Heart right ventricle (tissue), 16 donors: ENCODE measurements at places on chromosomes 16 and 17. TPM values are rescaled to one million over a fixed set of nuclear protein-coding genes. Genes with fewer than 3 reads are reported as not detected.

DNA sequence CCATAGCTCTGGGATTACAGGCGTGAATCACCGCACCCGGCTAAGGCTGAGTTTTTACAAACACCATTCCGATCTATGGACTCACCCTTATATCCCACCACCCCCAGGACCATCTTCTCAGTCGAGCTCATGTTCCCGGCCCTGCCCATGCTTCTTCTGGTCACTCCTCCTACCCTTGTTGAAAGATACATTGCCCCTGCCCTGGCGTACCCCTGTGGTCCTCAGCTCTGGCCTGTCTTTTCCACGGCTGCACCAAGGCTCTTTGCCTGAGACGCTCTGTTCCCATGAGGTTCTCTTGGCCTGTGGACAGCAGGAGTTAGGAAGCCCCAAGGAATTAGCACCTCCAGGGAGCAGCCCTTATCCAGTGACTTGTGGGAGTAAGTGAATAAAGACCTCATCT, 379.4 kb upstream of the TNRC6C start:
- no peaks in the 10 kb centered on the region for H3K4me1 ChIP-seq
- no peaks in the 10 kb centered on the region for H3K36me3 ChIP-seq
- DNase-seq: no peak
- no peak overlapping the region for H3K4me3 ChIP-seq
- H3K27me3 ChIP-seq: no peaks in the 10 kb centered on the region

DNA sequence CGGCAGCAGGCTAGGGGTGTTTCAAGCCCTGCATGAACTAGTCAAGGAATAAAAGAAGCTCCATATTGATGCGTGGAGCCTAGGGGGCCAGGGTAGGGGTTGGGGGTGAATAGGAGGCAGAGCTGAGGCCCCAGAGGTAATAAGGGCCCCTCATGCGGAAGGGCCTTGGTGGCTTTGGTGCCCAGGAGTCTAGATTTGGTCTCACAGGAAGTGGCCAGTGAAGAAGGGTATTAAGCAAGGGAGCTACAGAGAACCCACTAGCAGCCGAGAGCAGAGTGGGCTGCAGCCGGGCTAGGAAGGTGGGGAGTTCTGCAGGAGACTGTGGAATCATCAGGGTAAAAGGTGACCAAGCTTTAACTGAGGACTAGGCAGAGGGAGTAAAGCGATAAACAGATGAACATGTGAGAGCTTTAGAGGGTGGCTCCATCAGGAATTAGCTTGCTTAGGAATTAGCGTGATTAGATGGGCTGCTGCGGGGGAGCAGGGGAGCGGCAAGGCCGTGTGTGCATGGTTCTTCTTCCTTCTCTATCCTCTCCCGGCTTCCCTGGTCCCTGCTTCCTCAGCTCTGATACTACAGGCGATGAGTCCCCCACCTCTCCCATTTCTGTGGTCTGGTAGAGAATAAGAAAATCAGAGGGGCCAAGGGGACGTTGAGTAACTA, 9.8 kb downstream of the GNGT2 start:
- no peak overlapping the region for H3K27ac ChIP-seq
- peaks cover 15% of the 10 kb centered on the region for H3K4me1 ChIP-seq
- no peaks in the 10 kb centered on the region for H3K36me3 ChIP-seq
- H3K27me3 ChIP-seq: no peaks in the 10 kb centered on the region
- no peak for DNase-seq

DNA sequence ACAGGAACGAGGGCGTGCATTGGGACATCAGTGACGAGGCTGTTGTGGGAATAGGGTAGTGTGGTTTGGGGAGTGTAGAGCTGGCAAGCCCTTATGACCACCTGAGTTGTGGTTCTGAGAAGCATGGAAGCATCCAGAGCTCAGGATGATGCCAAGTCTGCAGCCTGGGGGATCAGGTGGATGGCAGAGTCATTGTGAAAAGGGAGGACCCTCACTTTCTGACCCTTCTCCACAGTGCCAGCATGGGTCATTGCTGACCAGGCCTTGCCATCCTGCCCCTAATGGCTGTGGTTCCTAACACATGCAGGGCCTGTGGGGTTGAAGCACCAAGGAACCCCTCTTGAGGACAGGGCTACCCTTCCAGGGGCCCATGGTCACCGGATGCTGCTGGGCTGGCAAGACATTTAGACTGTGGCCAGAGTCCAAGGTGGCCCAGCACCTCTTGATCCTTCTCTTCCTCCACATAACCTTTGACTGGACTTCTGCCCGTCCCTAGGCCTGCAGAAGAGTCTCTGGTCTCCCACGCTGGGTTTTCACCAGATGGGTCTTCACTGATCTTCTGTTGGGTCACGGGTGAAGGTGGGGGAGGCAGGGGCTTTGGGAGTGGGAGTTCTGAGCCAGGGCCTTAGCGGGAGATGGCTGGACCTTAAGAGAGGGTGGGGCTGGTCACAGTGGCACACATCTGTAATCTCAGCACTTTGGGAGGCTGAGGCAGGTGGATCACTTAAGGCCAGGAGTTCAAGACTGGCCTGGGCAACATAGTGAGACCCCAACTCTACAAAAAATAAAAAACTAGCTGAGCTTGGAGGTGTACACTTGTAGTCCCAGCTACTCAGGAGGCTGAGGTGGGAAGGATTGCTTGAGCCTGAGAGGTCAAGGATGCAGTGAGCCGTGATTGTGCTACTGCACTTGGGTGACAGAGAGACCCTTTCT, 2.0 kb upstream of the PLA2G15 start:
- H3K27ac ChIP-seq: no peak overlapping the region
- no peaks in the 10 kb centered on the region for H3K27me3 ChIP-seq
- no peaks in the 10 kb centered on the region for H3K36me3 ChIP-seq
- peaks cover 45% of the 10 kb centered on the region for H3K4me1 ChIP-seq
- no peak for DNase-seq

DNA sequence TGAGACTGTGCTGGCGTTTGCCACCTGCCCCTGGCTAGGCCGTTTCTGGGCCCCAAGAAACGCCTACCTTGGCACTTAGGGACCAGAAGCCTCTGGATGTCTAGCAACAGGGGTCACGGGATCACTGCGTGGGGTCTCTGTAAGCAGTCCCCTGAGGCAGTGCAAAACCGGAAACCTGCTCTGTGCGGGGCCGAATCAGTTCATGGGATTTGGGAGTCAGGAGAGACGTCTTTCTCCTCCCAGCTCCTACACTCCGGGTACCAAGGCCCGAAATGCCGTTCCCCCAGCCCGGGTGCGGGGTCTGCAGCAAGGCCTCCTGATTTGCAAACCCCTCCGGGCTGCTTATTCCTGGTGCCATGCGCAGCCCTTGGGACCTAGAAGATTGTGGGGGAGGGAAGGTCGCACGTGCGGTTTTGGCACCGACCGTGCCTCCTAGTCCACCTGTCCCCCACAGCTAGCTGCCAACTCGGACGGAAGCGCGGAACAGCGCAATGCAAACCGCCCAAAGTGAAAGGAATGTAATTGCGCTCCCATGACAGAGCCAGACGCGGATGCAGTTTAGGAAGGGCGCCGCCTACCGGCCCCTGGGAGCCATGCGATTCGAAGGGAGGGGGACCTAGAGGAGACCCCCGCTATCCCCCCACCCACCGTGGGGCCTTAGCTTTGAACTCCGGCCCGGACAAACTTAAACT, 6.5 kb downstream of the IRX5 start:
- H3K27ac ChIP-seq: peak overlapping the region; percentile 94
- H3K27me3 ChIP-seq: peaks cover 93% of the 10 kb centered on the region
- peaks cover 14% of the 10 kb centered on the region for H3K36me3 ChIP-seq
- H3K4me3 ChIP-seq: peak overlapping the region; percentile 89
- H3K4me1 ChIP-seq: peaks cover 31% of the 10 kb centered on the region
- peak; percentile 38 for DNase-seq

- no peaks in the 10 kb centered on the region for H3K27me3 ChIP-seq
- no peaks in the 10 kb centered on the region for H3K4me1 ChIP-seq
- DNase-seq: no peak
- no peak overlapping the region for H3K27ac ChIP-seq
Observed at GRCh38 chr17:82780971-82781893, 29.4 kb downstream of the TBCD start.

GRCh38 chr16:28983644-28984043, 1.2 kb upstream of the LAT start:
- H3K4me1 ChIP-seq: no peaks in the 10 kb centered on the region
- no peak for DNase-seq
- H3K4me3 ChIP-seq: no peak overlapping the region
- H3K27me3 ChIP-seq: no peaks in the 10 kb centered on the region
- H3K27ac ChIP-seq: peak overlapping the region; percentile 88
- peaks cover 97% of the 10 kb centered on the region for H3K36me3 ChIP-seq

GRCh38 chr17:62705156-62705777, 77.8 kb downstream of the MRC2 start:
- H3K4me3 ChIP-seq: peak overlapping the region; percentile 67
- DNase-seq: no peak
- peak overlapping the region; percentile 84 for H3K27ac ChIP-seq
- no peaks in the 10 kb centered on the region for H3K27me3 ChIP-seq
- H3K4me1 ChIP-seq: peaks cover 28% of the 10 kb centered on the region

DNA sequence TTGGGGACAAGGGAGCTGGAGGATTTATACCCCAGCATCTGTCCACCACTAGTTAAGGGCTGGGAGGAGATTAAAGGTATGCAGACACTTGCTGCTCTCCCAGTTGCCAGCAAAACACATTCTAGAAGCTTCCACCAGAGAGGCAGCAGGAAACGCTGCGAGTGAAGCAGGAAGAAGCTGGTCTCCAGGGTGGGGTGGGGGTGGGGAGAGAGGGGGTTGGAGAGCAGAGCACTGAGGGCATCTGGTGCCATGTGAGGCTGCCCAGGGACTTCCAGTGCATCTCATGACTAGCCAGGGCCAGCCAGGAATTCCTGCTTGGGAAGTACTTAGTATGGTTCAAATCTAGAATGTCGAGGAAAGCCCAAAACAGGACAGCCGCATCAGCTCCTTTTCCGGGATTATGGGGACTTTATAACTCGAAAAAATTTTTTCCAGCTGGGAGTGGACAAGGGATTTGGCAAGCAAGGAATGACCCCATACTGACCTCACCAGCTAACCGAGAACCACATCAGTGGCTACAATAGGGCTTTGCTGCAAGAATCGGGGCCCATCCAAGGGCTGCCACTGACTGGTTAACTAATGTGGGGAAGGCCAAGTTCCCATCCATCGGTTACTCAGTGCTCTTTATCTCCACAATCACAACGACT, 26.2 kb upstream of the AXIN2 start:
- no peak overlapping the region for H3K4me3 ChIP-seq
- peaks cover 23% of the 10 kb centered on the region for H3K4me1 ChIP-seq
- no peak for DNase-seq
- no peaks in the 10 kb centered on the region for H3K27me3 ChIP-seq
- no peak overlapping the region for H3K27ac ChIP-seq
- no peaks in the 10 kb centered on the region for H3K36me3 ChIP-seq

Gene ORC6
- 1.6 TPM for total RNA-seq

DNA sequence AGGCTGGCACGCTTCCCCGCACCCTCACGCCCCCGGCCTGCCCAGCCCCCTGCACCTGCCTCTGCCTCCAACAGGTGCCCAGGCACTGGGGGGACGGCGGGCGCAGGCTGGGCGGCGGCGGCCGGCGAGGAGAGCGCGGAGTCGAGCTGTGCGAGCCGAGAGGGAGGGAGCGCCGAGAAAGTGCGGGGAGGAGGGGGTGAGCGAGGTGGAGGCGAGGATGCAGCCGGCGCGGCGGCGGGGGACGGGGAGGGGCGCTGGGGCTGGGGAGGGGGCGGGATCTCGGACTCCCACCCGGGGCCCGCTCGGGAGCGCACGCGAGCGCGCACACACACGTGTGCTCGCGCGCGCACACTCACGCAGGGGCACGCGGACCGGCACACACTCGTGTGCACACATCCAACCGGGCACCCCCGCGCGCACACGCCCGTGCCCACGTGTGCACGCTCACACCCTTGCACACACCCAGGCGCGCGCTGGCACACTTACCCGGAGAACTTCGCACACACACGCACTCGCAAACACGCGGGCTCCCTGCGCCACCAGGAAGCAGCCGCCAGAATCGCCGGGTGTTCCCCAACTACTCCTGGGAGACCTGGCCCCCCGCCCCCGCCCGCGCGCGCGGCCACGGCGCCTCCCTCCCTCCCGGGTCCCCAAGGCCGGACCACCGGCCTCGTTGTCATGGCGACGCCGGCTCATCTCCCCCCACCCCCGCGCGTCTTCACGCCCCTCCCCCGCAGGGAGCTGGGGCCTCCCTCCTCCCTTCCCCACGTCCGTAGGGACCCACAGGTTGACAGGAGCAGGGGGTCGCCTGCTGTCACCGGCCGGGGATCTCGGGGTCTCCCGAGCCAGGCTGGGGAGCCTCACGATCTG, at the start of gene DOC2A:
TSS of gene DOC2A (minus strand) at position 184 of the 870 bp plus-strand sequence. CDS start 805 bp downstream, outside the sequence.
- H3K27me3 ChIP-seq: peaks cover 38% of the 10 kb centered on the region
- H3K4me1 ChIP-seq: peaks cover 13% of the 10 kb centered on the region
- H3K4me3 ChIP-seq: peak within 1 kb of the TSS; percentile 36
- H3K27ac ChIP-seq: no peak within 1 kb of the TSS
- H3K36me3 ChIP-seq: no peaks in the 10 kb centered on the region
- DNase-seq: no peak

Gene MYO1D
- total RNA-seq: 16.4 TPM

GRCh38 chr16:4452674-4453073, 21.8 kb downstream of the NMRAL1 start:
- H3K4me1 ChIP-seq: no peaks in the 10 kb centered on the region
- peaks cover 100% of the 10 kb centered on the region for H3K36me3 ChIP-seq
- DNase-seq: no peak

Gene CORO1A
- 54.6 TPM for total RNA-seq

DNA sequence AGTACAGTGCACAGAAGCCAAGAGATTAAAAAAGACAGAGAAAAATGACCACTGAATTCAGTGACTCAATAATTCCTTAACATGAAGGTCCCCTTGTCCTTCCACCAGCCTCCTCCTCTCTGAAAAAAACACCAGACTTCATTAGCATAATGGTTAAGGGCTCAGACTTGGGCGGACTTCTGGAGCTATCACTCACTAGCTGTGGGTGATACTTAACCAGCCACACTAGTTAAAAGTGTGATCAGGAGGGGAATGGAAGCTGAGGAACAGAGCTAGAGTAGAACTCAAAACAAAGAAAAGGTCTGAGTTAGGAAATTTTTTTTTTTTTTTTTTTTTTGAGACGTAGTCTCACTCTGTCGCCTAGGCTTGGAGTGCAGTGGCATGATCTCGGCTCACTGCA, 23.2 kb downstream of the ZNF652 start:
- no peak overlapping the region for H3K27ac ChIP-seq
- DNase-seq: no peak

Gene EVPLL
- not detected for total RNA-seq

GRCh38 chr17:8473451-8474192, 37.9 kb downstream of the NDEL1 start:
- H3K36me3 ChIP-seq: peaks cover 82% of the 10 kb centered on the region
- no peaks in the 10 kb centered on the region for H3K27me3 ChIP-seq
- H3K4me1 ChIP-seq: peaks cover 27% of the 10 kb centered on the region
